Pons (tissue), 1 donor: ENCODE measurements at places on chromosomes 5 and 9.

DNA sequence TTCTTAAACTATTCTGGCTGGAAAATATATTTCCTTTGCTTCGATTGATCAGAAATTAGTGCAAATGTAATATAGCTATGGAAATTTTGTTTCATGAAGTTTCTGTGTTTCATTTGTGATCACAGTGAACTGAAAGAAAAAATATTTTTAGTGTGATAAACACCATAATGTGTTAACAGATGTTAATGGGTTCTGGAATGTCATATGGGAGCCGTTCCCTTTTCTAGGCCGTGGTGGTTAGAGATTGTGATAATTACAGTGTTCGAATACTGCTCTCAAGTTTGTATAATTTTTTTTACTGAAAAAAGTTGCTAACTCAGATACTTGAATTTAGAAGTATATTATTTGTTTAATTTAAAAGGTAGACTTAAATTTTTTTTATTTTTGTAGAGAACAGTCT is 19.3 kb downstream of the GAPVD1 start:
- no peak for DNase-seq

DNA sequence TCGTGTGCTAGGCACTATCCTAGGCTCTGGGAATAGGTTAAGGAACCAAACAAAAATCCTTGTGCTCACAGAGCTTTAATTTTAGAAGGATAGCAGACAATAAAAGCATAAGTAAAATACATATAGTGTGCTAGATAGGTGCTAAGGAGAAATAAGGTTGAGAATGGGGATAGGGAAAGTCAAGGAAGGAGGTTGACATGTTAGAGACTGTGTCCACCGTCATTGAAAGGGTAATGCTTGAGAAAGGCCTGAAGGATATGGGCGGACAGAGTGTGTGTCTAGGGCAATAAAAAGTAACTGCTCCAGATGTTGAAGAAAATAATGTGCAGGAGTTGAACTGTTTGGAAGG is 482 bp upstream of the TDRD7 start:
- DNase-seq = no peak

GRCh38 chr9:2018764-2019558 is 3.8 kb downstream of the SMARCA2 start:
- DNase-seq = no peak

- DNase-seq = no peak
These were observed 91.5 kb downstream of the SMARCA2 start for GRCh38 chr9:2106666-2107065.

DNA sequence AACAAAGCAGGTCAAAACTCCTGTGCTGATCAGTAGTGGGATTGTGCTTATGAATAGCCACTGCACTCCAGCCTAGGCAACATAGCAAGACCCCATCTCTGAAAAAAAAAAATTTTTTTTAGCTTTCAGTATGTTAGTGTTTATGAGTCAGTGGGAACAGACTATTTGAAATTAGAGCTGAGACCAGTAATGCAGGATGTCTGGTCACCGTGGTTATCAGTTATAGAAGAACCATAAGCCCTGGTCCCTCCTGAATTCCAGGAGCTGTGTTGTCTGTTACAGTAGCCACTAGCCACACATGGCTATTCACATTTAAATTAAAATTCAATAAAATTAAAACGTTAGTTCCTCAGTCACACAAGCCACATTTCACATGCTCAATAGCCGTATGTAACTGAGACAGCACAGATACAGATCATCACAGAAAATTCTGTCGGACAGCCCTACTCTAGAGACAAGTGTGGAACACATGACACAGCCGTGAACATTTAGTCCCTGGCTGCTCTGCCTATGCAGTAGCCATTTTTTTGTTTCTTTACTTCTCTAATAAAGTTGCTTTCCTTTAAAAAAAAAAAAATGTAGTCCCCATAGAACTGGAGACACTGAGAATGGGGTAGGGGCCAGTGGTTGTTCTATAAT is 96.1 kb upstream of the SAP30L start:
- no peak for DNase-seq

GRCh38 chr5:169098331-169099121 is 202.4 kb downstream of the SLIT3 start:
- no peak for DNase-seq

DNA sequence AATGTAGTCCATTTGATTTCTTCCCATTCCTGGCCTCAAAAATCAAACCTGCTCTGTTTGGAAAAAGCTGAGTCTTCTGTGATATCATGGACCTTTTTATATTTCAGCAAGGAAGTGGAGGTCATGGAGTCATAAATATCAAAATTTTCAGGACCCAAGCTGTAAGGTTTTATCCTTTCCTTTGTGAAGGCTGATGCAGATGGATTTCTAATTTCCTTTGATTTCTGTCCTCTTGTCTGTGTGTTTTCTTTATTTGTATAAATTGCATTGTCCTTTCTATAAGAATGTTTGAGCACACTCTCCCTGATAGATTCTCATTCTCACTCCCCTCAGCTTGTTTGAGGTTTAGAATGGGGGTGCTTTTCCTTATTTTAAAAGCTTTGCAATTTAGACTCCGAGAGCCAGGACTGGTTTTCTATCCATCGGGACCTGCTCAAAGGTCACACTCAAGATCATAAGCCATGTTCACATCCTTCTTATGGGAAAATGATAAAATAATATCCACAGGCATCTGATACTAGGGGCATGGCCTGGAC is 127.4 kb upstream of the TMEM161B start:
- peak; percentile 53 for DNase-seq

GRCh38 chr5:55853818-55854217 is 2.7 kb downstream of the IL31RA start:
- no peak for DNase-seq

GRCh38 chr9:16884952-16885513 is 14.6 kb upstream of the BNC2 start:
- peak; percentile 78 for DNase-seq

DNA sequence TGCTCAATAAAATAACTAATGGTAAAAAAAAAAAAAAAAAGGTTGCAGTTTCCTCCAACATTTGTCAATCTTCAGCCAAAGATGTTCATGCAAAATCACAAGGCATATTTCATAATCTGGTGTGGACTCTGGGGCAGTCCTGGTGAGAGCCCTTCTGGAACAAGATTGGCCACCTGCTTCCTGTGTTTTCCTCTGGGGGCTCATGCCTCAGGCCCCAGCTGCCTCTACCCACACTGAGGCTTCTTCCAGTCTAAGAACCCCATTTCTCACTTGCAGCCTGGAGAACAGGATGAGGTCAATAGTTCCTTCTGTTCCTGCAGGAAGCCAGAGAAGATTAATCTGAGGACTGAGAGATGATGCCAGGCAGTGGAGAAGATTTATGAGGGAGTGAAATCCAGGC is 492.6 kb upstream of the BRINP1 start:
- DNase-seq = no peak

- no peak for DNase-seq
These were observed 40.8 kb upstream of the FSTL4 start for GRCh38 chr5:133652951-133653759.

GRCh38 chr9:34343605-34344004 is 14.2 kb downstream of the NUDT2 start:
- no peak for DNase-seq

- peak; percentile 15 for DNase-seq
These were observed at the start of gene PCDHB2 for GRCh38 chr5:141094481-141095262. Gene PCDHB2, plus strand, starts transcription at chr5:141094615. Its CDS starts 176 bp downstream, at chr5:141094791.

DNA sequence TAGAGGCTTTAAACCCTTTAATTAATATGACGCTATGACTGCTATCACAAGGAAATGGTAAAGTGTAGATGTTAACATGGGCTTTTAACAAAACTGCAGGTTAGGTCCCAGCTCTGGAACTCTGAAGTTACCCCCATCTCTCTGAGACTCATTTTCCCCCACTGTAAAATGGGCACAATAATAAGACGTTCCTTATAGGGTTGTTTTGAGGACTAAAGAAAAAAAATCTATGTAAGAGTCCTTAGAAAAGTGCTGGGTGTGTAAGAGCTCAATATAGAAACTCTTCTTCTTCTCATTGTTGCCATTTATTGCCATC is 45.8 kb upstream of the STK32A start:
- no peak for DNase-seq

GRCh38 chr9:109715344-109715743 is 64.7 kb upstream of the PALM2AKAP2 start:
- DNase-seq = no peak

GRCh38 chr9:70600506-70600905 is 186.0 kb upstream of the KLF9 start:
- DNase-seq = no peak

DNA sequence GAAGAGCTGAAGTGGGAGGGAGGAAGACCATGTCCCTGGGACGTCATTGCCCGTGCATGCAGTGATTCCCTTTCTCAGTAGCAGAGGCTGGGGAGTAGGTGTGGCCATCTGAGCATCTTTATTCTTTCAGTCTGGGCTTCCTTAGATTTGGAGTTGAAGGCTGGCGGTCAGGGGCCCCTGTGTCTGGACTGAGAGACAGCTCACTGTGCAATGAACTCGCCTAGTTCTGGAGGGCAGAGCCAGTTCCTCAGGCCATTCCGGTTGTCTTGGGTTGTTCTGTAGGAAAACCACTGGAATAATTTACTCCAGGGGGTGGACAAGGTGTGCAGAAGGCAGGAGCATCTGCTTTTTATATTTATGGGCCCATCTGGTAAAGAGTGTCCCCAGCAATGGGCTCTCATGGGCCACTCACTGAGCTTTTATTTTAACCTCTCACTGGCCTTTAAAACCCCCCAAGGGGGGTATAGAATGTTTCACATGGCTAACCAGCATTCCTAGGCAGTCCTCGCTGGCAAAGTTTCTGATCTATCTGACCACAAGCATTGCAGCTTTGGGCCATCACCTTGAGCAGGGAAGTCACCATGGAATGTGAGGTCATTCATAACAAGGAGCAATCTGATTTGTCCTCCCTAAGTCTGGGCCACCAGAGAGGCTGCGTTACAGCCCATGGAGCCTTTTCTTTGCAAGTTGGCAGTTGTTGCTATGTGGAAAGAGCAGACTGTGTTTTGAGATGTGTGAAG is 9.2 kb downstream of the STC2 start:
- DNase-seq = no peak

DNA sequence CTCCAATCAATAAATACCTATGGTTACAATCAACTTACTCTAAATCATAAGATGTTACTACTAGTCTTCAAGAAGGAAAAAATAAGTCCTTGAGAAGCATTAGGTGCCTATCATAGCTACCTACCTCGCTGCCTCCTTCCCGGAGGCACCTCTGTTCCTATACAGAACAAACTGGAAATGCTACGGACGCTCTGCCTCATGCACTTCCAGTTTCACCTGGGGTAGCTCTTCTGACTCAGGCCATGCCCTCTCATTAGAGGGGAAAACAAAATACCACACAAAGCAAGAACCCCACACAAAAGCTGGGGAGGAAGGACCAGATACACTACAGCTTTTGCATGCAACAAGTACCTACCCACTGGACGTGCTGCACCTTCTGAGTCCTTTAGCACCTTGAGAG is 12.4 kb downstream of the SPRY4 start:
- no peak for DNase-seq

- DNase-seq = peak; percentile 55
These were observed 45.9 kb upstream of the PJA2 start for GRCh38 chr5:109455598-109456096.

DNA sequence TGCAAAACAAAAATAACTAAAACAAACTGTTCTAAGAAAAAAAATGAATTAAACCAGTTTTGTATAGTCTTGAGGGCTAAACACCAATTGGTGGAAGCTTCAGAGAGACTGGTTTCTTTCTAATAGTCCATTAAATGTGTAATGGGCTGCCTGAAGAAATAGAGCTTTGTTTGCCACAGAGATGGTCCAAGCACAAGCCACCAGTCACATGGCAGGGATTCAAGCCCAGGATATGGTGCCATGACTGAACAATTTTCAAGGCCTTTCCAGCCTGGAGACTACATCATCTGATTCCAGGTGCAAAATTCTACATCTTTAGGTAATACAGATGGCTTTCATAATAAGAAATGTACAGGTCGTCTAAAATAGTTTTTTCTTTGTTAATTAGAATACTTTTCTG is 355.3 kb downstream of the NR2F1-AS1 start:
- peak; percentile 48 for DNase-seq

GRCh38 chr5:180689071-180689694 is 39.8 kb upstream of the FLT4 start:
- DNase-seq = no peak

GRCh38 chr9:85067792-85068191 is 398.3 kb downstream of the NTRK2 start:
- no peak for DNase-seq

DNA sequence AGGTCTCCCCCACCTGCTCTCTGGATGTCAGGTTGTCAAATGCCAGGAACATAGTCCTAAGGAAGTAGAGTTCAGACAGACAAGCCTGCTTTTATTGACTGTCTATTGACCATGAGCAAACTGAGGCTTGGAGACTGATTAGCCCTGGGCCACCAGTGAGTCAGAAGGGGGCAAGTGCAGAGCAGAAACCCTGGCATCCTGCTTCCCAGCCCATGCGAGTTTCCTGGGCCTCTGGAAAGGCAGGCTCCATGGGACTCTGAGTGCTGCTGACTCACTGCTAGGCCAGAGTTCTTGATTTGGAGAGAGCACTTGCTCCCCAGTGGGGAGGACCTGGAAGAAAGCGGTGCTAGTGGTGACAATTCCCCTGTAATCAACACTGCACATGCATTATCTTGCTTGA is 2.8 kb upstream of the HBEGF start:
- DNase-seq = no peak

- DNase-seq = no peak
These were observed 567.3 kb upstream of the KLF4 start for GRCh38 chr9:108056805-108057386.

- no peak for DNase-seq
These were observed 134.7 kb downstream of the CDH6 start for GRCh38 chr5:31328040-31328733.

GRCh38 chr5:58107704-58108103 is 352.2 kb downstream of the PLK2 start:
- no peak for DNase-seq

- no peak for DNase-seq
These were observed 43.0 kb downstream of the FSTL4 start for GRCh38 chr5:133569347-133569746.

DNA sequence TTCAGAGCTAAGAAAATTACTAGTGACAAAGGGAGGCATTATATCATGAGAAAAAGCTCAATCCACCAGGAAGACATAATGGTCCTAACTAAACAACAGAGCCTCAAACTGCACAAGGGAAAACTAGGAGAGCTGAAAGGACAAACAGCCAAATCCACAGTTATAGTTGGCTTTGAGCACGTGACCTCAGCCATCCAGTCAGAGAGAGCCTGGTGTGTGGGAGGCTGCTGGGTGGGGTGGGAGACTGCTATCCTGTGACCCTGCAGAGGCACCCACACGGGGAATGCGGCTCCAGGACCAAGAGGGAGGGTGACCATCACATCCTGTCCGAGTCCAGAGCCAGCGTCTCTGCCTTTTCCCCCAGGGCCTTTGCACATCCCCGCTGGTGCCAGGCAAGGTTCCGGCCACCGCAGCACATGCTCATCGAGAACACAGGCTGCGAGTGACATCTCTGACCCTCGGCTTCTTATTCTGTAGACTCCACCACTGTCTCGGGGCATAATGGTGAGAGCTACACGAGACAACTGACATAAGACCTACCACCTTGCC is 145.1 kb downstream of the PHF2 start:
- DNase-seq = no peak
